ENCODE measurements at places on chromosomes 12 and 14.

DNA sequence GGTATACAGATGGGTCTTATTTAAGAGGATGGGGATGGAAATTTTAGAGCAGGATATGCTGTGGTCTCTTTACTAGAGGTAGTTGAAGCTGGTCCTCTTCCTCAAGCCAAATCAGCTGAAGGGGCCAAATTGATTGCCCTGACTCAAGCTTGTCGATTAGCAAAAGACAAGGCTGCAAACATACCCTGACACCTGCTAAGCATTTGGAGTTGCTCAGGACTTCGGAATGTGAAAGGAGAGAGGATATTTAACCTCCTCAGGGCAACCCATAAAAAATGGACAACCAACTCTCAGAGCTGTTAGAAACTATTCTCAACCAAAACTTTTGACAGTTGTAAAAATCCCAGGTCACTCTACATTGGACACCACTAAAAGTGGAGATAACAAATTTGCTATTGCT is 15.6 kb downstream of the PTGDR start:
- no peak for DNase-seq

- no peak for DNase-seq
Measured at GRCh38 chr14:100348784-100349685, 25.9 kb downstream of the SLC25A47 start.

- DNase-seq, result no peak
Measured at GRCh38 chr14:99944241-99944651, 121.0 kb upstream of the EVL start.

DNA sequence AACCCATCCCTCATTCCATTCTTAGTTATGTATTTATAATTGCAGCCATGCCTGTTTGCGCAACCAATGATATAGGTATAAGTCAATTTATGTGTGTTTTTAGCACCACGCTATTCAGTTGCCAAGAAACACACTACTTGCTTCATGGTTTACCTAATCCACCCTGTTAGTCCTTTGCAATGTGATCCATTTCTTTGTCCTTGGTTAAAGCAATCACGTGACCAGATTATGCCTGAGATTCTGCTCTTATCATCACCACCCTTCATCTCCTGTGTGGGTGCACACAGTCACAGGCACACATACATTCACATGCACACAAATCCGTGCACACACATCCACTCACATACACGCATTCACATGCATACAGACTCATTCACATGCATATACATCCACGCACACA is 52.3 kb upstream of the KCNA5 start:
- no peak for DNase-seq

- no peak for DNase-seq
Measured at GRCh38 chr14:80996049-80996901, 40.9 kb downstream of the TSHR start.

- DNase-seq, result no peak
Measured at GRCh38 chr14:47264842-47265241, 410.6 kb downstream of the MDGA2 start.

DNA sequence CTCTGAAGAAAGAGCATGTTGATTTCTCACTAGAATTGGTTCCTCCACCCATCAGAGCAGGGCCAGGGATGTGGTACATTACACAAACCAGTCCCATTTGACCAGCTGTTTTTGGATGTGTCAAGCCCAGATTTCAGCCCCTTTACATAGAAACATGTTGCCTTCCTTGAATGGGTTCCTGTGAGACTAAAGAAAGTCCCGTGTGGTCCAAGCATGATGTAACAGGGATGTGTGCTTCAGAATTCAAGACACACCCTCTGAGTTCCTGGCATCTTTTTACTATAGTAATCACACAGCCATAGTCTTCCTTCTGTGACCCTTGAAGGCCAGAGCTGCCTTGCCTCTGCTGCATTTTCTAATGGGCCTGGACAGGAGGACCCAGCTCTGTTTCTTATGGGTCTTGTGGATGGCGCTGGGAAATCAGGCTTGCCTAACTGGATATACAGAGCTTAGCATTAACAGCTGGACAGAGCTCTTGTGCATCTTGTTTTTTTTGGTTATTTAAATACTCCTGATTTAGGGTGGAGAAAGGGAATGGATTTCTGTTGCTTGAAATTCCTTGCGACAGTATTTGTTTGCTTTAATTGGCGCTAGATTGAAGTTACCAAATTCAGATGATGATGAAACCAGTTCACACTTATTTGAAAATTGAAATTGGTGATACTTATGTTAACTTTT is 341.0 kb downstream of the ZFP36L1 start:
- DNase-seq, result no peak

DNA sequence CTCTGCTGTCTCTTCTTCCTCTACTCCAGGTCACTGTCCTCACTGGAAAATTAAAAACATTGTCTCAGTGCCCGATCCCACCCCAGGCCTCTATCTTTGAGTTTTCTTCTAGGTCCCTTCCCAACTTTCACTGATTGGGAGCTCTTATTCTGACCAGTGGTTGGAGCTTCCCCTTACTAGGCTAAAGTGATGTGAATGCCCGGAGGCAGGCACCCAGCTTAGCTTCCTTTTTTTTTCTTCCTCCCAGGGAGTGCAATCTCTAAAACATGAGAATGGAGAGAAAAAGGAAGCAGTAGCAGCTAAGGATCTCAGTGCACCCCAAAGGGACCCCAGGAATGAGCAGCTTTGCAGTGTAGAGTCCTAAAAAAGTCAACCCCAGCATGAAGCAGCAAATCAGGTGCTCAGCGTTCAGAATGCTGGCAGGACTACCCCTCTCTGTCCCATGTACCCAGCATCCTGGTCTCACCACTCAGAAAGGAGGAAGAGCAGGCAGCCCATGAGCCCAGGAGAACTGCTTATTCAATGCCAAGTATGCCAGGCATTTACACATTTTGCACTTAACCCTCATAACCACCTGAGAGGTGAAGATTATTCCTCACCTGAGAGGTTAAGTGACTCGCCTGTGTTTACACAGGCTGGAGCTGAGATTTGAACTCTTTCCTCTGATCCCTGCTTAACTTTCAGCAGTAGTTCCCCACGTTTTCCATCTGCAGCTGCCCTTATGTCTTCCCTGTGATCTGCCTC is 146.2 kb upstream of the PWP1 start:
- DNase-seq, result no peak

DNA sequence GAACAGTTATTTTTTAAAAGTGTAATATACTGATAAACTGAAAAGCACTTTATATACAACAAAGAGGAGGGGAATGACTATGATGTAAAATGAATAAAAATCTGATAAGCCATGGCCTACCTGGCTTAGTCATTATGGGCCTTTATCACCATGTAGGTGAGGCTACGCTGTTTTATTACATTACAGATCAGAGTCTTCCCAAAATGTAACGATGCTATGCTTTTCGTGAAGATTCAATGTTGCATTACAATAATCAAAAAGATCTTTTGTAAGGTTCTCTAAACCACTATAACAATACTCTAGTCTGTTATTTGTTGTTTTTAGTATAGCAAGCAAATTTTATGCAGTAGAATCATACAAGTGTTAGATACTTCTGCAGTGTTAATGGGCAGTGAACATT is 34.2 kb downstream of the ARID4A start:
- no peak for DNase-seq

DNA sequence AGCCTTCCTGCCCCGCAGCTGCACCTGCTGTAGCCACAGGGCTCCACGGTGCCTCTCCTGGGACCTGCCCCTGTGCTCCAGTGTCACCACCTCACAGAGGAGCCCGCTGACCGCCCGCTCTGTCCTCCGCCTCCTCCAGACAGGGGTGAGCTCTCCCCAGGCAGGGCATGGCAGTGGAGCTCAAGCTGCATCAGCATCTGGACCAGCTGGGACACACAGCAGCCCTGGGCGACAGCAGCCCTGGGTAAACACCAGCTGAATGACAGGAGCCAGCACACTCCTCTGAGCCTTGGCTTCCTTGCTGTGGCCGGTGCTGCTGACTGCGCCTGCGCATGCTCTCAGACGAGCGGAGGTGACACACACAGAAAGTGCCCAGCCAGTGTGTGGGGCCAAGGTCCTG is 22.0 kb downstream of the CHGA start:
- DNase-seq, result no peak

DNA sequence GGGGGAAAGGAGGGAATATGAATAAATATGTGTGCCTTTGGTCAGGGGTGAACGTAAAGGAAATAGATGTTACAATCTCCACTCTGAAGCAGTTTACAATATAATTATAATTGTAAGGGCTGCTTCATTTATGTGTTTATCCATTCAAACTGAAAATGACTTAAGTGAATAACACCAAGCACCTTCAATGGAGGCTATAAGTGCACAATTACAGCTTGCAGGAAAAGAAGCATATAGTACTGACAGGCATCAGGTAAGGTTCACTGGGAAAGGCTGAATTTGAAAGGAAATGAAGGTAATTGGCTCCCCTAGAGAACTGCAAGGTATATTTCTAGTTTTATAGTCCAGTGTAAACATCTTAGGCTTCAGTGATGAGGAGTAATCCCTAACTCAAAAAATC is 192.7 kb downstream of the STXBP6 start:
- no peak for DNase-seq

DNA sequence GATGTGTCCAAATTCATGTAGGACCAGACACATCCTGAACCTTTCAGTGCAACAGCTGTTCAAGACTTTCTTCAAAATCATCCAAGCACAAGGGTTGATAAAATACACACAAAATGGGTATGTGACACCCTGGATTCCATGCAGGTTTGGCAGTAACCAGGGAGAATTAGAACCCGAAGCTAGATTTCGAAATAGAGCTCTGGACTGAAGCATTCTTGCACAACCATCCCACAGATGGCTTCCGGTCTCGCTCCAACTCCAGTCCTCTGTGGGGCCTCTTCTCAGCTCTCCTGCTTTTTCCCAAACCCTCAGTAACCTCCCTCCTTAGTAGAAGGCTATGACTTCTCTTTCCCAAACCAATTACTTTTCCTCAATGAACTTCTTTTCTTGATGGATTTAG is 171.3 kb downstream of the TTC7B start:
- DNase-seq, result no peak

- DNase-seq, result no peak
Measured at GRCh38 chr14:81433378-81433777, 33.3 kb upstream of the STON2 start.

- no peak for DNase-seq
Measured at GRCh38 chr12:48969833-48970701, 1.5 kb downstream of the WNT10B start.

DNA sequence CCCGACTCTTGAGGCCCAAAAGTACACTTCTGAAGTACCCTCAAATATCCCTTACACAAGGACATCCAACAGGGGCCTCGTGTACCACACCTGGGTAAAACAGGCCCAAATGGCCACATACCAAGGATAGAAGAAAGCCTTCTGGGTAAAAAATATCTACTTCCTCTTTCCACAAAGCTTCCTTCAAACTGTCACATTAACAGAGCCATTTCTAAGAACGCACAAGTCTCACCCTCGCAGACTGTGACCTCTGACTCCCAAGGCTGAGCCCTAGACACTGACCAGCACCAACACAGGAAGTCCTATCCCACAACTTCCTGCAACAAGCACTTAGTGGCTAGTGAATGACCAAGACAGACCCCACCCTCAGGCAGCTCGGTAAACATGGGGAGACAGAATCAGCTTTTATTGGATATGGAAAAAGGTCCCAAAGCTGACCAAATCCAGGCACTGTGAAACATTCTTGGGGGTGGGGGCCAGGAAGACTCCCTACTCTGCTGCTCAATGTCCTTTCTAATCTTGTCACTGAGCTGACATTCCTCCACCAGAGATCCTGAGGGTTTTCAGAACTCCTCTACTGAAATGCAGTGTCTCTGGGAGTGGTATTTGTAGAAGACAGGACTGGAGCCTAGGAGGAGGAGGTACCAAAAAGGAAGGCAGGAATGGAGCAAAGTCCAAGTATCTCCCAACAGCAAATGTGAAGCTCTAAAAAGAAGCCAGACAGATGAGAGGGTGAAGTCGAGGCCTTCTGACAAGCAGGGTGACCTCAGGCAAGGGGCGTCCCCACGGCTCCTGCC is 15.9 kb downstream of the KCTD10 start:
- no peak for DNase-seq

DNA sequence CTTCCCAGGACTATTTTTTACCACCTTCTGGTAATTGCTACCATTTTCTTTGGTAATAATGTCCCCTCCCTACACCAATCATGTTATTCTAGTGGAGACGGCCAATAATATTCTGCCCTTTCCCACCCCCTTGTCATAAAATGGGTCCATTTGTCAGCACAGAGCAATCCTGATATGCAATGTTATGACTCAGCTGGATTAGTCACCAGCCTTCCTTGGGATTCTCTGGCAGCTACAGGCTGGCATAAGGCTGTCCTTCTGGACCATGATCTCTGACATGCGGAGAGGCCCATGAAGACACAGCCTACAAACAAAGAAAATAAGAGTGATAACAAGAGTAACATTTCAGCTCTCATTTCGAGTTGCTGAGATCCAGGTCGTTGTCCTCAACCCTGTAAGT is 222.0 kb upstream of the CPNE8 start:
- DNase-seq, result no peak

DNA sequence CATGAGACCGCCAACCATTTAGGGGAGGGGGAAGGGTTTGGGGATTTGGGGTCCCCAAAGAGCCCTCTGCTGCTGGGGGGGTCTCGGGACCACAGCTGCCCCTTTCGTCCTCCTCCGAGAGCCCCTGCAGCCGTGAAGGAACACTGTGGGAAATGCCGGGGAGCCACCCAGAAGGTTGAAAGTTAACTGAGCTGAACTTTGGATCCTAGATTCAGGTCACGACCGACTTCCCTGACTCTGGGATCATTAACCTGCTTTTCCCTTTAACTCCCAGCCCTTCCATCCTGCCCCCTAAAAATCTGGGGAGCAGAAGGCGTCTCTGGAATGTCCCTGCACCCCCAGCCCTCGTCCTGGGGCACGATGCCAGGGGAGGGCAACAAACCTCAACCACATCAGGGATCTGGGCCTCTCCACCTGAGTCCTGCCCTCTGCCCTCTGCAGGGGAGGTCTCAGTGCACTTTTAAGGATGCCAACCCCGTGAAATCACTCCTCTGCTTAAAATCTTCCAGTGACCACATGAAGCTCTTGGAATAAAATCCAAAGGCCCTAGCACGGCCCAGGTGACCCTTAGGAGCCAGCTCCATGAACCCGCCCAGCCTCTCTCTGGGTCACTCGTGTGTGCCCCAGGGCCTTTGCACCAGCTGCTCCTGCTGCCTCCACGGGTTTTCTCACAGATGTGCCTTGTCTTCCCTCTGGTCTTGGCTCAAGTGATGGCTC is 95.0 kb downstream of the RFLNA start:
- no peak for DNase-seq

DNA sequence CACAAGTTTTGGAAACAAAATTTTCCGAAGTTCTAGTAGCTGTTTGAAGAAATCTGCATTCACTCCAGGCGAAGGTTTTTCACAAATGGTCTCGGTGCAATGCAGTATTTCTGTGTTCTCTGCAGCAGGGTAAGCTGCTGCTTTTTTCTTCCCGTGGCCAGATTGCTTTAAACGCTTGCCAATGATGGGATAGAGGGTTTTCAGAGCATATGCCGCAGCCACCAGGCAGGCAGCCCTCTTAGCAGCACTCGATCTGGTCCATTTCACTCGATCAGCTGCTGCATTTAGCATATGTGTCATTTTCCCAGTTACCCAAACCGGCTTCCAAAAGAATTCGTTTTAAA is 315 bp downstream of the ABCD2 start:
- no peak for DNase-seq

DNA sequence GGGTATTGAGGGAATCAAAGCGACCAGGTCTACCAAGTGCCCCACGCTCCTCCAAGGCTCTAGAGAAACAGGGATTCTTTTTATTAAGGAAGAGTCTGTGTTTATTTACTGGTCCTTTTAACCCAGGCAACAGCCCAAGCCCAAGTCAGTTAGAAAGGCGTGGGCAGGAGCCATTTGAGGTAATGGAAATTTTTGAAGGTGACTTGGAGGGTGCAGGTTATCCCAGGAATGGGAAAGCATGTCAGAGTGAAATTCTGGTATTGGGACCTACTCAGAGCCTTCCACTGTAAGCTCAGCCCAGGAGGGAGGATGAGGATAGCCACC is 2.9 kb downstream of the SLC6A12 start:
- DNase-seq, result no peak

All from stimulated activated CD8-positive, alpha-beta memory T cell treated with anti-CD3 and anti-CD28 coated beads, Interleukin-7, amount 100 ng/mL, for 1 hour (primary cell).